Prostate gland (tissue), 2 donors: ENCODE measurements at places on chromosomes 5 and 9.

- DNase-seq, result no peak
These were observed 260.7 kb downstream of the CHSY3 start for GRCh38 chr5:130164966-130165365.

DNA sequence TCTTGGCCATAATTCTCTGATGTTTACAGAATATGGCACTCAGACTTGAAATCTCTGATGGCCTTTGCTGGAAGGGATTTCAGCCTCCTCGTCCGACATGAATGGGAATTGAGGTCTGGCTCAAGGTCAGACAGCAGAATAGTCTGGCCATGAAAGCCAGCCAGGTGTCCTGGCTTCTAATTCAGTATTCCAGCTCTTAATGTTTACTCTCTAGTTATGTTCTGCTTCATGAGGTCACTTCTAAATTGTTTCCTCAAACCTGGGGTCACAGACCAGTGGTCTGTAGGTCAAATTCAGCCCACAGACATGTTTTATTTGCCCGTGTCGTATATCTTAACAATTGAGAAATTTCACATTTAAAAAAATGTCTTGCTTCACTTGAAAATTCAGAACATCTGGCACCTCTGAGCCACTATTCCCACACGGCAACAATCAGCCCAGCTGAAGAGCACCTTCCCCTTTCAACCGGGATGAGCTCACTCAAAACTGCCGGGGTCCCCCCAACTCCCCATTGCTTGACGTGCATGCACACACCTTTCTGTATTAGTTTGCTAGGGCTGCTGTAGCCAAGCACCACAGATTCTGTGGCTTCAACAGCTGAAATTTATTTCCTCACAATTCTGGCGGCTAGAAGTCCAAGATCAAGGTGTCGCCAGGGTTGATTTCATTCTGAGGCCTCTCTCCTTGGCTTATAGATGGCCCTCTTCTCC, 243.5 kb downstream of the ENC1 start:
- no peak for DNase-seq

DNA sequence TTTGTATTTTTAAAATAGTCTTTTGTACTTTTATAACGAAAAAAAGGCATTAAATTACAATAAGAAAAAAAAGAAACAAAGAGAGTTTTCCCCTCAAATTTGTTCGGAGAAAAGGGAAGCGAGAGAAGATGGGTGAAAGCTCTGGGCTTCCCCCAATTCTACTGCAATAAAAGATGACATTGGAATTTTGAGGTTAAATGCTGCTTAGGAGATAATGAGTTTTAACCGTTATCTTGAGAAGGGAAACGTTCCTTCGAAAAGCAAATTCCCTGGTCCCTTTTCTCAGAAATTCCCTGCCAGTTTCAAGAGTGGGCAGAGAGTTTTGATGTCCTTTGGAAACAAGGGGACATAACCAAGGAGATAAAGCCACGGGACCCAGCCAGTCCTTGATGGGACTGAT, 18.4 kb upstream of the ERGIC1 start:
- DNase-seq, result no peak

DNA sequence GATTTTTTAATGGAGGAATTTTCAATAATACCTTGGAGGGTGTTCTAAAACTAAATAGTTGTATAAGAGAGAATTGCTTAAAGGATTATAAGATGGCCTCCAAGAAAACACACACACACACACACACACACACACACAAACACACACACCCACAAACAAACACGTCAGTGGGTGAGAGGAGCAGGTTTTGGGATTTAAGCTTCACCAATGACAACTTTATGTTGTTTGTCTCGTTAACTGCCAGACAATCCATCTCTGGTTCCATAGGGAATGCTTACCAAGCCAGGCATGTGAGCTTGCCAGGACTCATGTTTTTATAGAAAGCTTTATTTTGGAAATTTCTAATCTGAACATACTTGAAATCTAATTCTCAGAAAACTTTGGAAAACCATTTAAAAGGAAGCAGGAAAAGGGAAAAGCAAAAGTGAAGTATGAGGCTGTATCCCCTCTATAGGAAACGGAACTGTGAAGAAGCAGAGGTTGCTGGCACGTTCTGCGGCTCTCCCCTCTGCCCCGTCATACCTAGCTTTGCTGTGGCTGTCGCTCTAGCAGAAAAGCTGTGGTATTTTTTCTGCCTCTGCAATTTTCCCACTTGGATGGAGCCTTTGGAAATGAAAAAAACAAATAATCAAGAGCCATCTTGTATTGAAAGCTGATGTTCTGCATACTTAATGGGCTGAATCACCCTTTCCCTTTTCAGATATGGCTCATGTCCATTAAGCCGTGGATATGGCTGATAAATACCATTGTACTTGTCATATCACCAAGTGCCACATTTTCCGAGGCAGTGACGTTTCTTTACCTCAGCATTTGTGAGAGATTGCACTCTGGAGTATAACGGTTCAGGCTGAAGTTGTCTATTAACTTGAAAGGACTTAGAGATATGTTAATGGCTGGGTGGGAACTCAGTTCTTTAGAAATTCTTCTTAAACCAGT, 112.7 kb downstream of the NTRK2 start:
- DNase-seq, result no peak

DNA sequence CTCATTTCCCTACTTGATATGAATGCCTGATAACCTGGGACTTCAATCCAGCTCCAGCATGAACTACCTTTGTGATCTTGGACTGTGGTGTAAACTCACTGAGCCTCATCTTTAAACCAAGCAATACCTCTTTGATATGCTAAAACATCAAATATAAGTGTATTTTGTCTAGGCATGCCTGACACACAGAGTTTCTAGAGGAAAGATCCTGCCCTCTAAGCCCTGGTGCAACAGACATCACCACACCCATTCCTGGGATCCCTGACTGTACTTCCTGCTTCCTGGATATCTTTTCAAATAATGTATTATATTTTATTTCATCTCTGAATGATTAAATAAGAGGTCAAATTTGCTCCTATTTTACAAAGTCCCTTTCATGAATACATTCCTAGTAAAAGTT, 55.8 kb downstream of the ANXA2R start:
- DNase-seq, result no peak

DNA sequence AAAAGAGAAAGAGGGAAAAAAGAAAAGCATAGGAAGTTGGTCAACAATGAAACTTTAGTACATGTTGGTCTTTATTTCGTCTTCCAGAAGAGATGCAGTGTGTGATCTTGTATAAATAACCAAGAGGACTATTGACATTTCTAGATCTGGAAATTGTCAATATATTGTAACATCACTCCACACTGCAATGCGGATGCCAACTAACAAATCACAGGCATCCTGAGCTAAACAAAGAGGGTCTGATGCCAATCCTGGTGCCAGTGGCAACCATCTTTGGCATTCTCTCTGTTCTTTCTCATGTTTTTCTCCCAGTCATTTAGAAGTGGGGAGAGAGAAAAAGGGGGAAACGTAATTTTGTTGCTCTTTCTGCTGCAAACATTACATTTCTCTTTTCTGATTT, 9.7 kb downstream of the NFIB start:
- no peak for DNase-seq

GRCh38 chr5:758698-759053, 25.9 kb downstream of the ZDHHC11B start:
- no peak for DNase-seq

GRCh38 chr9:85142968-85143367, 473.4 kb downstream of the NTRK2 start:
- no peak for DNase-seq

DNA sequence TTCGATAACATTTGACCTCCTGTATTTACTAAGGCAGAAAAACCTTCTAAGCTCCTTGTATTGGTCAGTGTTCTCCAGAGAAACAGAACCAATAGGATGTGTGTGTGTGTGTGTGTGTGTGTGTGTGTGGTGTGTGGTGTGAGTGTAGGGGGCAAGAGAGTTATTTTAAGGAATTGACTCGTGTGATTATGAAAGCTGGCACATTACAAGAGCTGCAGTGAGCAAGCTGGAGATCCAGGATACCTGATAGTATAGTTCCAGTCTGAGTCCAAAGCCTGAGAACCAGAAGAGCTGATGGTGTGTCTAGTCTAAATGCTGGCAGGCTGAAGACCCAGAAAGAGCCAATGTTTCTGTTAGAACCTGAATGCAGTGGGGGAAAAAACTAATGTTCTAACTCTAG, 21.2 kb upstream of the PIK3R1 start:
- DNase-seq, result no peak

DNA sequence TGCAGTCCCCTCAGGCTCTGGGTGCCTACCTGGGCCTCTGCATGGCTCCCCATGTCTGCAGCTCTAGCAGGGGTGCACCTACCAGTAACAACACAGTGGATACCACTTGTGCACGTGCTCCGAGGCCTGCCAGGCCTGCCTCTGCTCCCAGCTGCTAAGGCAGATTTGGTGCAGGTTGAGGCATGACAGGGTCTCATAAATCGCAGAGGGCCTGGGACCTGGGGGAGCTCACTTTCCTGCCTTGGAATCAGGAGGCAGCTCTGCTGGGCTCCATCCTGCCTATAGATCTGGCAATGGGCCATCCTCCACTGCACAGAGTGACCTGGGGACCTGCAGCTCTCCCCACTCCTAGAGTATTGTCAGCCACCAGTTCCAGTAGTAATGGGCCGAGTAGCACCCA, 121.9 kb upstream of the CXCL14 start:
- no peak for DNase-seq

DNA sequence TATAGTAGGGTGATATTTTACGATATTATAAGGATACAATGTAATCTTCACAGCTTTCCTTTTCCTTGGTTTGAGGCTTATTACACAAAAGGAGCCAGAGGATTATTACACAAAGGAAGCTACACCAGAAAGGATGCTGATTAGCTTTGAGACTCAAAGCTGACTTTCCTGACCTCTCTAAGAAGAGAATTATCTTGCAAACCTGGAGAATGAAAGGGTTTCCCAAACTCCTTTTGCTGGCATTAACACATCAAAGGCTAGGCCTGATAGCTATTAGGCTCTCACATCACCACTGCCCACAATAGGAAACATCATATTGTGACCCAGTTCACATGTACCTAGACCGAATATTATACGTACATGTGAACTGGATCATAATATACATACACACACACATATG, 34.2 kb upstream of the CHD1 start:
- no peak for DNase-seq
